Germinal center (tissue), 1 donor: ENCODE measurements at places on chromosomes 1 and 21.

- no peak for DNase-seq
These were observed 66.4 kb downstream of the DMRTB1 start for GRCh38 chr1:53525595-53525994.

DNA sequence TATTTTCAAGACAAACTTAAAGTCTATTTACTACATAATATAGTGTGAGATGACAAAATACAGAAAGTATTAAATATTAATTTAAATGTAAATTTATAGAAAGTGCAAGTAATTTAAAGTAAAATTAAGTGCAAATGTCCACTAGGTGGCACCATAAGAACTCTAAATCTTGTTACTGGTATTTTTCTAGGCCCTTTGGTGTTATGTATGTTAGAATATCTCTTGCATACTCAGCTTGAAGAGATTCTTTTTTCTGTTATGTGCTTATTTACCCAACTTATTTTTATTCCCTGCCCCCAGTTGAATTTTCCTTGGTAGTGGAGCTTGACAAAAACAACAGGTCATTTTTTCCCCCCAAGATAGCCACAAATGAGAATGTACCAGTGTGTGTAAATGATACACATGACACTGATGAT is 71.5 kb downstream of the RPS6KC1 start:
- no peak for DNase-seq

DNA sequence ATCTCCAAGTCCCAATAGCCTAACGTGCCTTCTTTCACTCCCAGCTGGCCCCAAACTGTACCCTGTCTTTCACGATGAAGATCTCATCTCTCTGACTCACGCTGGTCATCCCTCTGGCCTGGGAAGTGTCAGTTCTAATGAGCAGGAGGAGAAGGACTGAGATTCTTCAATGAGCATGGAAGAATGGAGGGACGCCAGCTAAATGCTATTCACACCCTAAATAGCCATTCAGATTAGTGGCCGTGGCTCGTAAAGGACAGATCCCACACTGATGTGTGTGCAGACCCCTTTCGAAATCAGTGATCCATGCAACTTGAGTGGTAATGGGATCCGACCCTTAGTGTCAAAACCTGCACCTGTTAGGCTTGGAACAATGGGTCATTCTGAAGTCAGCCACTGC is 75.9 kb upstream of the SMYD2 start:
- DNase-seq = no peak

DNA sequence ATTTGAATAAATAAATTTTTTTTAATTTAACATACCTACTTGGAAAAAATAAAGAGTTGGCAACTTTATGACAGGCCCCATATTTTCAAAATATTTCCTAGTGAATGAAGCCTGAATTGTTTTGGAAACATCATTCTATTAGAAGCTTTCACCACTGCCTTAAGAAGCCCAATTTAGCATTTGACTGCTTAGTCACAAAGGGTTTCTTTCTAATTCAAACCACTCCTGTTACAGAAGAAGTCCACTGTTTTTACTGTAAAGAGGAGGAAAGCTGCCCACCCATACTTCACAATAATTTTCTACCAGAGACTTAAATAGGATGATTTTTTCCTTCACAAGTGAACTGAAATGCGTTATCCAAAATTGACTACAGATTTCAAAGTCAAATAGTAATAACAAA is 534.6 kb upstream of the PTBP2 start:
- no peak for DNase-seq

GRCh38 chr1:171126504-171126903 is 35.8 kb downstream of the FMO3 start:
- no peak for DNase-seq

DNA sequence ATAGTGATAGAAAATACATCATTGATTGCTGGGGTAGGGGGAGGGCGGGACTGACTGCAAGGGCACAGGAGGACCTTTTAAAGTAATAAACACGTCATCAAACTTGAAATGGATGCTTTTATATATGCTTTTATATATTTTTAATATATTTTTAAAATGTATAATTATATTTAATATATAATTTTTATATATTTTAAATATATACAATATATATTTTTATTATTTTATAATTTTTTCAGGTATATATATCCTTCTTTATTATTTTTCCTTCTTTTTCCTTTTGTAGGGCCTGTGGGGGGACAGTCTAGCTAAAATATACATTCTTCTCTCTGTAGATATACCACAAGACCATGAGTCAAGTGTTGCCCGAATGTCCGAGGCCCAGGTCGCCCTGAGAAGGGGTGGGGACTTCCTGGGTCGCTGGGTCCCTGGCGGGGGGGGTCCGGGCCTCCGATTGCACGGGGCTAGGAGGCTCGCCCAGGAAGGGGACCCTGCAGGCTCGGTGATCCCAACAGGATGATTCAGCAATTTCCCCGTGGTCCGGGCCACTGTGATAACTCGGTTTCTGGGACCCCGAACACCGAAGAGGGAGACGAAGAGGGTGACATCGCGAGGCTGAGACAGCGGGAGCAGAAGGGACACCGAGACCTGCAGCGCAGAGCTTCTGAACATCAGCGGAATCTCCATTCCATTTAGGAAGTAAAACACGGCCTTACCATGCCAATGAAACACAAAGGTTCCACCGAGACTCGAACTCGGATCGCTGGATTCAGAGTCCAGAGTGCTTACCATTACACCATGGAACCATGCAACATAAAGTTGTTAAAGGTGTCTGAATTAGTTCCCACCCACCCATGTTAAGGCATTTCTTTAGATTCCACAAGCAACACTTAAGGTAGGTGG is 112.5 kb upstream of the NBPF11 start:
- DNase-seq = no peak

- DNase-seq = no peak
These were observed 42.1 kb upstream of the S1PR1 start for GRCh38 chr1:101194746-101195145.

GRCh38 chr1:239952348-239953308 is 139.1 kb upstream of the FMN2 start:
- DNase-seq = peak; percentile 6

- no peak for DNase-seq
These were observed 3.7 kb upstream of the SERPINC1 start for GRCh38 chr1:173920861-173921260.

DNA sequence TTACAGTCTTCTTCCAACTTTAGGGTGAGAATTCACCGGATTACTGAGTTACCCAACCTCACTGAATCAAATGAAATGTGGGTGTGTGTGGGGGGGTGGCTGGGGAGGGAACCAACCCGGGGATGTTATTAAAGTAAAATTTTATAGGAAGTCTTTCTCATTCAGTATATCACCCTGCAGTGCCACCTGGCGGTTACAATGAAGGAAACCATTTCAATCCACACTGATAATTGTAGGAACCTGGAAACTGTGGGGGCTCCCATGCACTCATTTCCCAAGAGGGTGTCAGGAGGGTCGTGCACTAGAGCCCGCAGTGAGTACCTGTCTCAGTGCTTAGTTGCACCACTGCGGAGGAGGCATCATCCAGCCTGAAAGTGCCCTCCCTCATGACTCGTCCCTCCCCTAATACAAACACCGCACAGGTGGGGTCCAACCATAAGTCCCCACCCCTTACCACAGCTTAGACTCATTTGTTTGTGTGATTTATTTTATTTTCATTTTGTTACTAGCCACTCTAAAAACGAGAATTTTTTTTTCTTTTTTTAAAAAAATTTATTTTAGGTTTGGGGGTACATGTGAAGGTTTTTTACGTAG is 29.1 kb upstream of the IGSF5 start:
- DNase-seq = peak; percentile 36

DNA sequence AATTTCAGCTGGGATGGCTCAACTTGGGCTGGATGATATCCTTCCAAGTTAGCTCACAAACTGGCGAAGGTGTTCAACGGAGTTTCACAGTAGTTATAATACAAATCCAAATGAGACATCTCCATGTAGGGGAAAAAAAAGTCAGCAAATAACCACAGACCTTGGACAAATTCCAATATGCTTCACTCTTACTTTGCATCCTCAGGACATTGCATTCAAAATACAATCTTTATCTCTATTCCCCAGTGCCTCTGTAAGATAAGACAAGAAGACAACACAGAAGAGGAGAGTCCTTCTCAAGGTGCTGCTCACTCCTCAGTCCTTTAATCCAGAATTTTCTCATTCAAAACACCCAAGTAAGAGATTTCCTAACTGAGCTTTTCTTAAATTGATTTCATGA is 1797.7 kb downstream of the MRPL39 start:
- DNase-seq = no peak

- no peak for DNase-seq
These were observed 689 bp upstream of the ZNF644 start for GRCh38 chr1:91022518-91022929.

GRCh38 chr1:90964444-90965035 is 57.3 kb downstream of the ZNF644 start:
- no peak for DNase-seq

DNA sequence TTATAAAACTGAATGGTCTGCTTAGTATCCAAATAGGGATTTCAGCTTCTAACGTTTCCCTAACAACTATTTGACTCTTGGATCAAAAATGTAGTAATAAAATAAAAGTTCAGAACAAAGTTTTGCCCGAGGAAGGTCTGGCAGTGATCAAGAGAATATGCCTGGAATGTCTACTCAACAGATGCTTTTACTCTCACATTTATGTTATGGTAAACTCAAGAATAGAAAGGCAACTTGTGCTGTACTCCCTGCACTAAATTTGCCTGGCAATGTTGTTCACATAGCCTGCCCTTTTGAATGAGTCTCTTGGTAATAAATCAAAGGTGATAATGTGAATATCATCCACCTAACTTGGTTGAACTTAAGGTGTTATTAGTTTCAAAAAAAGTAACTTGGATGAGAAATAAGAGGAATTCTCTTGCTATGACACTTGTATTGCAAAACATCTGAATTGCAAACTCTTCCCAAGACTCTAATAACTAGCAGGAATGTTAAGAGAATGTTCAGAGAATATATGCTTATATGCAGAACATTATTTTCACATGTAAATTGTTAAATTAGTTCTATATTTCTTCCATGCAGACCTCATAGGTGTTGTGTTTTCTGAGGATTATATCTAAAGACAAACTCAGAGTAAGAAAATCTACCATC is 215.8 kb downstream of the COL24A1 start:
- DNase-seq = no peak

- DNase-seq = no peak
These were observed 716 bp upstream of the HPDL start for GRCh38 chr1:45325851-45326506.

DNA sequence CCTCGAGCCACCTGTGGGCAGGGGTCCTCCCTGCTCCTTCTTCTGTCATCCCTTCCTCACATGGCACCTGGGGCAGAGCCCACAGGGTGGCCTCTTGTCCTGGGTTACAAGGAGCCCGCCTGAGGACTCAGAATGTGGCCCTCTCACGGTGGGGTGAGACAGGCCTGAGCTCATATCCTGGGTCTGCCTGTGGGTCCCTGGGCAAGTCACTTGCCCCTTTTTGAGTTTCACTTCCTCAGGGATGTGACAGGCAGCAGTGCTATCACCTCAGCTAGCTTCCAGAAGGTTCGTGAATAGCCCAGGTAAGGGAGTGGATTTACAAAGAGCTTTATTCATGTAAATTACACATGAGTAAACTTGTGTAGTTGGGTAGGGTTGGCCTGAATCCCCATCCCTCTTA is 33.5 kb downstream of the HTR6 start:
- DNase-seq = peak; percentile 81

DNA sequence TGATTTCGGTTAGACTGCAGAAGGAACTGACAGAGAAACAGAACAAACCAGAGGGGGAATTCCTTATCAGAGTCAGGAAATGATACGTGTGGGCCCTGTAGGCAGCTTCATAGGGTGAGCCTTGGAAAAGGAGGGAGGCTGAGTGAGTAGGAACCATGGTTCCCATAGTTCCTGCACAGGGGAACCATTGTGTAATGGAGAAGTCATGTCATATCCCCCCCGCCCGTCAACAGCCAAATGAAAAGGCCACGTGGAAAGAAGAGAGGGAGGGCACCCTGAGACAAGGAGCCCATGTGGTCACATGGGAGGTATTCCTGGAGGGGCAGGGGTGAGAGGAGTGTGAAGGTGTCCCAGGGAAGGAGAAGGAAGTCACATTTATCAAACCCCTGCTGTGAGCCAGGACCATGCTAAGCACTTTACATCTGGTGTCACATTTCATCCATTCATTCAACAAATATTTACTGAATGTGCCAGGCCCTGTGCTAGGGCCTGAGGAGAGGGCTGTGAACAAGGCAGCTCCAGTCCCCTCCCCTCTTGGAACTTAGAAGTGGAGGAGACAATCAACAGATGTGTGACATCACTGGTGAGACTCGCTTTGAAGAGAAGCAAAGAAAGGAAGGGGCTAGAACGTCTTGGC is 15.7 kb upstream of the FGR start:
- DNase-seq = no peak

DNA sequence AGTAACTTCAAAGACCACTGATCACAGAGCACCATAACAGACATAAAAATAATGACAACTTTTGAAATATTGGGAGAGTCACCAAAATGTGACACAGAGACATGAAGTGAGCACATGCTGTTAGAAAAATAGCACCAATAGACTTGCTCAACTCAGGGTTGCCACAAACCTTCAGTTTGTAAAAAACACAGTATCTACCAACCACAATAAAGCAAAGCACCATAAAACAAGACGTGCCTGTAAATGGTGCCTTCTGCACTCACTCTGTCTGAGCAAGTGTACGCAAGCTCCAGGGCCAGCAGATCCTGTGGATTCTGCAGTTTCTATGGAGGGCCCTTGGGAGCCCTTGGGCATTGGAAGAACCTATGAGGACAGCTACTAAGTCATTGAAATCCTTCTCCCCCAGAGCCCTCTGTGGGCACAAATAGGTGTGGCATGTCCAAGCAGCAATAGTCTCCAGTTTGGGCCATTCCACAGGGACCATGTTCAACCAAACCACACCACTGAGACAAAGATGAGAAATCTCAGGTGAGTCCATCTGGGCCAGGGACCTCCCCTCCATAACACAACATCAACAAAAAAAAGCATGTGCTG is 116.9 kb upstream of the RAB4A start:
- DNase-seq = no peak

- DNase-seq = peak; percentile 81
These were observed 15.9 kb downstream of the RNU5D-1 start for GRCh38 chr1:44714944-44715571.

GRCh38 chr1:192805832-192806323 is 3.0 kb upstream of the RGS2 start:
- peak; percentile 63 for DNase-seq

DNA sequence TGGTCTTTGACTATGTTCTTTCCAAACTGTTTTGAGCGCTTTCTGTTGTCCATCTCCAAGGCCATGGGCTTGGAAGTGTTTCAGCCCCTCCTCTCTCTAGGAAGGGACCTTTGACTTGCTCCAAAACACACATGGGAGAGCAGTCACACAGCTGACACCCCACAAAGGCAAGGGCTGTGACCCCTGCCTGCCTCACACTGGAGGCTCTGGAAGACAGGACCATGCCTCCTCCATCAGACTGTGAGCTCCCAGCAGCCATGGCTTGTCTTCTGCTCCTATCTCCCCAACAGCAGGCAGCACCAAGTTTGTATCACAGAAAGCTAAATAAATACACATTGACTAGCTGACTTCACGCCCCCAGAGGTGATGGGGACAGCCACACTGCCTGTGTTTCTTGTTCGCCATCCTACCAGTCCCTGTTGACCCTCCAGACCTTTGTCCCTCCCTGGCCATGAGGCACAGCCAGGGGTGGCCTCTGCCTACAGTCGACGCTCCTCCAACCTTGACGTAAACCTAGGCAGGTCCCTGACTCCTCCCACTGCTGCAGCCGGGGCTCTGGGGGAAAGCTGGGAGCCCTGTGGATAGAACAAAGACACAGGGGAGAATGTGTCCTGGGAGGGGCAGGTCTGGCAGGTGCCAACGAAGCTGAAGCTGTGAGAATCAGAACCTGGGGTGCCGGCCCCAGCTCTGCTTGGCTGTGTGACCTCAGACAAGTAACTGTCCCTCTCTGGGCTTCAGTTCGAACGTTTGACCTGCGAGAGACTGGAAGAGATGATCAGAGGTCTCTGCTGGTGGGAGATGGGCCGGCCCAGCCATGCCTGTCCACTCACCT is 4.8 kb downstream of the PLA2G2F start:
- DNase-seq = no peak
